ENCODE measurements at places on chromosomes 6 and 20. TPM values are rescaled to one million over a fixed set of nuclear protein-coding genes. Genes with fewer than 3 reads are reported as not detected.

The NRN1 gene
- 0.74 TPM for total RNA-seq

The HSPA1L gene
- 1.2 TPM for total RNA-seq

The OPRL1 gene
- 1.5 TPM for total RNA-seq

The TSHZ2 gene
- not detected for total RNA-seq

The MYL9 gene
- 27.1 TPM for total RNA-seq

The CCN2 gene
- 157 TPM for total RNA-seq

The NCR2 gene
- total RNA-seq: not detected

The CPXM1 gene
- not detected for total RNA-seq

The LRRC1 gene
- 6.1 TPM for total RNA-seq

The ANKRD66 gene
- total RNA-seq: not detected

The SLC2A4RG gene
- total RNA-seq: 101 TPM

The SPO11 gene
- total RNA-seq: not detected

The B3GALT4 gene
- total RNA-seq: 1.0 TPM

The PKIB gene
- total RNA-seq: 0.63 TPM

The SLC17A1 gene
- not detected for total RNA-seq

The IYD gene
- 0.01 TPM for total RNA-seq

Measured in A549 treated with AZD2906 at 1 μM for 4 hours (cell line).